ENCODE measurements at places on chromosomes 3 and 15.

- no peak for DNase-seq
Measured at GRCh38 chr3:139519998-139520737, 19.4 kb downstream of the RBP1 start.

- DNase-seq, result no peak
Measured at GRCh38 chr3:112334691-112335433, 1.9 kb downstream of the CD200 start.

DNA sequence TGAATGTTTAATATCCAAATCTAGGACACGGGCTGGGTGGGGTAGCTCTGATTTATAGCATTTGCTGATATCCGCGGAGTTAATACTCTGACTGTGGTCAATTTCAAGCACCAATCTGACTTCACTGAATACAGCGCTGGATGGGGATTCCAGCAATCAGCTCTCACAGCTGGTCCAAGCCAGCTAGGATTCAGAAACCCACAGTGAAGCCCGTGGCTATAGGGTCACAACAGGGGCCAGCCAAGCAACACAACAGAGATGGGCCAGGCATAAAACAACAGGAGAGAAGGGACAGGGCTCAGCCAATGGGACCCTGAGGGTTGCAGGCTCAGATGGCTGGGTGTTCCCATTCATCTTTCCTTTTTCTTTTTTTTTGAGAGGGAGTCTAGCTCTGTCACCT, 5.4 kb upstream of the LMAN1L start:
- DNase-seq, result no peak

DNA sequence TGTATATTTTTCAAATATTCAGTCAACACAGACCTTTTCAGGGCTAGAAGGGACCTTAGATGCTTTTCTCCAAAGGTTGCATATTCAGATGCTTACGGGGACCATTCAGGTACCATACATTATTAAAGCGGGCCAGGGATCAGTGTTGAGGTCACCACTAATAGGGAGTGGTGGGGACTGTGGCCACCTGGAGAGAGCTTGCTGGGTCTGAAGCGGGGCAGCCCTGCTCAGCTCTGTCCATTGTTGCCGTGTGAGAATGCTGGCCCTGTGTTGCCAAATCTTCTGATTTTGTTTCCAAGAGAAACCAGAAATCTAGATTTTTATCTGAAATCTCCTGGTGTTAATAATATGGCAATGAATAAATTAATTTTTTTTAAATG, 23.7 kb downstream of the ABHD2 start:
- no peak for DNase-seq

- DNase-seq, result no peak
Measured at GRCh38 chr3:187689984-187690383, 12.4 kb downstream of the RTP2 start.

DNA sequence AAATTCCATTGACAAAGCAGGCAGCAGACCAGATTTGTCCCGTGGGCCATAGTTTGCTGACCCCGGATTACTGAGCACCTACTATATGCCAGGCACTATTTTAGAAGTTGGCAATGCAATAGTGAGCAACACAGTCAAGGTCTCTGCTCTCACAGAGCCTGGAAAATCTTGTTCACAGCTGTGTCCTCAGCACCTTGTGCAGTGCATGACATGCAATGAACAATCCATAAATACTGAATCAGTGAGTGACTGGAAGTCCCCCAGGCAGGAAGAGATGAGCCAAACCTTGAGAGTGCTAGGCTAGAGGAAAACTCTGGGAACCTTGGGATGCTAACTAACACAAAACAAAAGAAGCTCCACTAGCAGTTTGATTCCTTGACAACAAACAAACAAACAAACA, 14.4 kb downstream of the TM4SF1 start:
- no peak for DNase-seq

GRCh38 chr3:186824430-186825139, 17.9 kb upstream of the ADIPOQ start:
- no peak for DNase-seq
